ENCODE measurements at places on chromosomes 5 and 9.

DNA sequence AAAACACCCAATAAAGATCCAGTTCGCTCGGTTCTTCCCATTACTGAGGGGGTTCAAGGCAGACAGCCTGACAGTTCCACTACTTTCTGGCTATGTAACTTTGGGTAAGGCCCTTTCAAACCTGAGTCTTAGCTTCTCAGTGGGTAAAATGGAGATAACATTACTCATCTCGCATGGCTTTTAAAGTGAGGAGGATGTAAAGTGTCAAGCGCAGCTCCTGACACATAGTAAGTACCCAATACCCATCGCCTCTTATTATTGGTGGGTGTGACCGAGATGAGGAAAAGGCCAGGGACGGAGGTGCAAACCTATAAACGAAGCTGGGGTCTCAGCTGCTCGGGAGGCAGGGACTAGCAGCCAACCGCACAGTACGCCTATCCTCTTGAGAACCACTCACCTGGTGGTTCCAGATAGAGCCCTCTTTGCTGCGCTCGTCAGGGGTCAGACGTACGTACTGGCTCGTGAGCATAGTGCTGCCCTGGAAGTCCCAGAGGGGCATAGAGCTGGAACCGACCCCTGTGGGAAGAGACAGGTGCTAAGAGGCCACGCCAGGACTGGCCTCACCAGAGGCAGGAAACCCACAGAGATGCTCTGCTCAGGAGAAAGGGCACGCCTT lies 584 bp downstream of the LMAN2 start:
- DNase-seq, result no peak

DNA sequence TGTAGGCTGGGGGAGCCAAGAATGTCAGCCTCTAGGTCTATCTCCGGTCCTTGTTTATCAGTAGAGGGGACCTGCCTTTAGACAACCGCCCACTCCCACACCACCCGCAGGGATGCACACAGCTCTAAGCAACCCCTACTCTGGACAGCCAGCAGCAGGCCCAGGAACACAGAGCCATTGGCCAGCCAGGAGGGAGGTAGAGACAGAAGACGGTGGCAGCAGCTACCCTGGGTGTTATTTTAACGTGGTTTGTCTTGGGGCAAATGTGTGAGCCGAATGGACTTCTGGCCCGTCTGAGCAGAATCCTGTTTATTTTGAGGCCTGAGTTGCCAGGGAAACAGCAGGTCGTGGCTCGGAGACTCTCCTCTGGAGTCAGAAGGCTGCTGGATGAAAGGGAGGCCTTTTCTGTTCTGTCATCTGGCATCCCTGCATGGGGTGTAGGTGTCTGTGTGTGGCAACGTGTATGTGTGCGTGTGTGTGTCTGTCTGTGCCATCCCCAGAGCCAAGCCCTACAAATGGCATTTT lies 382 bp upstream of the FGF1 start:
- no peak for DNase-seq

GRCh38 chr9:97640325-97640724 lies 6.7 kb downstream of the NCBP1 start:
- DNase-seq, result no peak

DNA sequence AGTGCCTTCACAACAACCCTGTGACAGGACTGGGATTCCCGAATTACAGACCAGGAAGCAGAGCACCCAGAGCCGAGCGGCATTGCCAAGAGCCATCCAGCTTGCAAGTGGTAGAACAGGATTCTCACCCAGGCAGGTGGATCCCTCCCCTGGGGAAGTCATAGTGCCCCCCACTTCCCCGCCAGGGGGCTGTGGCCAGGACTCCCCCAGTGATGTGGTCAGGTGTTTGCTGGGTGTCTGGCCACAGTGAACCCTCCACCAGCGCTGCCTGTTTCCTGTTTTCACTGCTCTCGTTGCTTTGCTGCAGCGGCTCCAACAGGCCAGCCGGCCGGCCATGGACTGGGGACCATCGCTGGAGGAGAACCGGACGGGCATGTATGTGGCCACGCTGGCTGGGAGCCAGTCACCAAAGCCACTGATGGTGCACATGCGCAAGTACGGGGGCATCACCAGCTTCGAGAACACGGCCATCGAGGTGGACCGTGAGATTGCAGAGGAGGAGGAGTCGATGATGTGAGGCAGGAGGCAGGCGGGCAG lies 19.3 kb downstream of the SLC6A7 start:
- DNase-seq, result peak; percentile 79

DNA sequence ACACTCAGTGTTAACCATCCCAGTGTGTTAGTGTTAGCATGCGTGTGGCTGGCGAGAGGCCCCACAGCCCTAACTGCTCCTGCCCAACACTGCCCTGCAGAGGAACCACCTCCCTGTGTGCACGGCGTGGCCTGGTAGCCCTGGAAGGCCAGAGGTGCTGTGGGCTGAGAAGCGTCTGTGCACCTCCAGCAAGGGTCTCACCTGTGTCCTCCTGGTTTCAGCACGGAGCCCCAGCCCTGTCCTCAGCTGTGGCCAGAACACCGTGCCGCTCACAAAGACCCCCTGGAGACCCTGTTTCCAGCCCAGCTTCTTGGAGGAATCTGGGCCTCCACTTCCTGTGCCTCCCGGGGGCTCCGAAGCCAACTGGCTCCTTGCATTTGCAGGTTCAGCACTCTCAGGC lies 56.1 kb upstream of the NRARP start:
- DNase-seq, result no peak

GRCh38 chr9:133158695-133159094 lies 5.0 kb downstream of the GBGT1 start:
- peak; percentile 15 for DNase-seq

DNA sequence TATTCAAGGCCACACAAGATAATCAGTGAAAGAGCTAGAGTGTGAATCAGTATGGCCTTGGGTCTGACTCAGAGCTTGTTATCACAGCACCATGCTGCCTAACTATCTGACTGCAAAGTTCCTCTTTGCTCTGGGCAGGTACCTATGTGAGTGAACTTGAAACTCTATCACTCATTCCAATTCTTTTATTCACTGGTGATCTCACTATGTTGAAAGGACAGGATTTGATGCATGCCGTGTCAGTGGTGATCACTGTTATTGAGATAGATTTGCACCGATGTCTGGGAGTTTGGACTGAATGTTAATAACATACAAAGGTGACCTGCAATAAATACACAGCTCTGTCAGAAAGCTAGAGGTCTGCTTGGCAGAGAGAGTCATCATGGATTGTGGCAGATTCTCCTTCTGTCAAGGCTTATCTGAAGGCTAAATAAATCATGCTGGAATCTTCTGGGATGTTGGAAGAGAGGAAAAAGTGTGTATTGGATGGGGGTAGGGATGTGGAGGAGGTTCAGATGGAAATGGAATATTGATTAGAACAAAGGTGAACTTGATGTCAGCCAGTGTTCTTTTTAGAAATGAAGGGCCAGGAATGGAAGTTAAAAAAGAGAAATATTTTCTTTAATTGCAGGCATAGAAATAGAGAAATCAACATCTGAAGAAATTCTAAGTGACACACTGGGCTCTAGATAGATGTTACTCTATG lies 91.8 kb upstream of the TNC start:
- no peak for DNase-seq

GRCh38 chr9:128946571-128947276 lies 679 bp downstream of the DOLK start:
- no peak for DNase-seq

- DNase-seq, result no peak
Measured at GRCh38 chr5:6724321-6724929, 11.2 kb downstream of the TENT4A start.

GRCh38 chr9:120909904-120910303 lies 16.7 kb downstream of the TRAF1 start:
- no peak for DNase-seq

GRCh38 chr9:573691-574410 lies 267.6 kb upstream of the DMRT1 start:
- DNase-seq, result no peak

- no peak for DNase-seq
Measured at GRCh38 chr9:111320631-111321030, 9.4 kb downstream of the OR2K2 start.

DNA sequence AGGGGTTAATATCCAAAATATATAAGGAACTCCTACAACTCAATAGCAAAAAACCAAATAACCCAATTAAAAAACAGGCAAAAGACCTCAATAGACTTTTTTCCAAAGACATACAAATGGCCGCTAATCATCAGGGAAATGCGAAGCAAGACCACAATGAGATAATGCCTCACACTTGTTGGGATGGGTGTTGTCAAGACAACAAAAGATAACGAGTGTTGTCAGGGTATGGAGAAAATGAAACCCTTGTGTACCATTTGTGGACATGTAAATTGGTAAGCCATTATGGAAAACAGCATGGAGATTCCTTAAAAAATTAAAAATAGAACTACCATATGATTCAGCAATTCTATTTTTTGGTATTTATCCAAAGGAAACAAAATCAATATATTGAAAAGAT lies 620.2 kb downstream of the ACTL7B start:
- DNase-seq, result no peak
